ENCODE measurements at places on chromosomes 7 and 10.

DNA sequence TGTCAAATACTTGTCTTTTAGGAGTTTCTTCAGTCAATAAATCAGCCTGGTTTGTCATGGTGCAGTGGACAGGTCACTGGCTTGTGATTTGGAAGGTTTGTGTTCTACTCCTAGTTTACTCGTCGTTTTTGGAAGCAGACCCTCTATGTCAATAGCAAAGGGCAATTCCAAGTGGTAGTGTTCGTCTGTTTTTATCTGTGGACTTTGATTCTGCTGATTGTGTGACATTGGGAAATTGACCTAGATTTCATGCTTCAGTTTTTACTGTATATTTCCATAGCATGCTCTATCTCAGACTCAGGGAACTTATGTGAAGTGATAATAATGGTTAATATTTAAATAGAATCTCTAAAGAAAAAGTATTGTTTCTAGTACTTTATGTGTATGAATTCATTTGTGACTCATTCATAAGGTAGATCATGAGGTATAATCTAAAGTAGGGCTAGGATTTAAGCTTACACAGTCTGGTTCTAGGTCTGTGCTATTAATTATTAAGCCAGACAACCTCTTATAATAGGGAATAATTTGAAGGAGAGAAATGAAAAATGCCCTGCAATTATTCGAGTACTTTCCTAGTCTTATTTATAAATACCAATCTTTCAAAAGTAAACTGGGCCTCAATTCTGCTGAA lies 198.1 kb downstream of the REEP3 start:
- no peak for DNase-seq

- no peak for DNase-seq
These were observed 24.6 kb upstream of the MKLN1 start for GRCh38 chr7:131302876-131303707.

DNA sequence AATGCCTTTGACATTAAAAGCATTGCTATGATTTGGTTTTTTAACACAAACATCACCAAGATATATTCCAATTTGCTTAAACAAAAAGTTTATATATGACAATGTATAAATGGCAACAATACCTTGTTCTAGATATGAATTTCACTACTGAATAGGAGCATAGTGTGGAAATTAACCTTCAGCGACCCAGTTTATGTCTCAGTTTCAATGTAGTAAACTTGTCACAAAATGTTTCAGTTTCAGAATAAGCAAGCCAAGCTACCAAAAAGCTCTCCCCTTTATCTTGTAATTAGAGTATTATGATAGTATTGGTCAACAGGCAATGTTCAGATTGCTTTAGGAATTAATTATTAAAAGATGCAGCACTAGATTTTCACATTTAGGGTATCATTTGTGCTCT lies 99.6 kb upstream of the PCDH15 start:
- DNase-seq: no peak

DNA sequence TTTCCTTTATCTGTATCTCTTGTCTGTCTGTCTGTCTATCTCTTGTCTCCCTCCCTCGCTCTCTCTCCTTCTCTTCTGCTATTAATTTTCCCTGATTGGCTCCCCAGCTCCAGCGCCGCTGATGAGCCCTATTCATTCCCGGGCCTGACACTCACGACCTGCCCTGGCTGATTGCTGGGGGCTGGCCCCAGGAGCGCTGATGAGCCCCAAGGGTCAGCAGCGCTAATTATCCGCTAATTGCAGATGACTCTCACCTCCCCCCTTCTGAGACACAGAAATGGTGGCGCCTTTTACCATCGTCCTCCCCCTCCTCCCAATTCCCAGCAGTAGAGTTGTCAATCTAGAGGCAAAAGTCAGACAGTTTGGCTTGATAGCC lies 1.3 kb upstream of the GBX1 start:
- DNase-seq: no peak

DNA sequence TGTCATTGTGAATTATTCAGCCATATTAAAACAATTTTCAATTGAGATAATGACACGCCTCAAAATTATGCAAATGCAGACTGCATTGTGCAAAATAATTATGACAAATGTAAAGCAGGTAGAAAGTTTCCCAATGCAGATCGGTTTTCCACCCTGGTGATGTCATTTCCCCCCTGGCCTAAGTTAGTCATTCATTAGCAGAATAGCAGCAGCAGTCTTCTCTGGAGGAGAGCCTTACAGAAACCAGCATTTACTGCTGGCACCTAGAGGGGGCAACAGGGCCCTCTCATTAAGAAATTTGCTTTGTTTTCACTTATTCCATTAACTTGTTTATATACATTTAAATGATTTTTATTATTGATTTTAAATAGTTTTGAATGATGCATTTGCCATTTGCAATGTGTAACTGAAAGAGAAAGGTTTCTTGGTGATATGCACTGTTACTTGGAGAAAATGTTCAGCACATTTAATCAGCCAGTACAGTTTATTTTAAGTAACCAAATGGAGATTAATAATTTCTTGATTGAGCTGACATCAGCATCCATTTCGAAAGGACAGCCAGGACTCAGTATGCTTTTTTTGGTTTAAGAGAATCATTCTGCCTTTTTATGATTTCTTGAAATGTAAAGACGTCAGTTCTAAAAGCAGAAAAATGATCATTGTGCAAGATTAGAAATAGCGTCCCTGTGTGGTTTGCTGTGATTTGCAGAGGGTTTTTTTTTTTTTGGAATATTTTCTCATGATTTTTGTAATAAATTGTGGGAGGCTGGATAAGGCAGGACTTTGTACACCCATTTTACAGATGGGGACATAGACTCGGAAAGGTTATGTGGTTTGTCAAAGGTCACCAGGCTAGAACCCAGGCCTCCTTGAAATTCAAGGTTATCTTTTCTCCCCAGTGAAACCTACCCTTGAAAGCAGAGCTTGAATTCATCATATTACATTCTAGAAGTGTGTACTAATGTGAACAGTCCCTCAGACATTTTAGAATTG lies 3.5 kb downstream of the ARID5B start:
- DNase-seq: no peak

GRCh38 chr10:110405380-110405779 lies 92.3 kb upstream of the DUSP5 start:
- no peak for DNase-seq

- no peak for DNase-seq
These were observed 22.6 kb downstream of the GALNT11 start for GRCh38 chr7:152048051-152048450.

DNA sequence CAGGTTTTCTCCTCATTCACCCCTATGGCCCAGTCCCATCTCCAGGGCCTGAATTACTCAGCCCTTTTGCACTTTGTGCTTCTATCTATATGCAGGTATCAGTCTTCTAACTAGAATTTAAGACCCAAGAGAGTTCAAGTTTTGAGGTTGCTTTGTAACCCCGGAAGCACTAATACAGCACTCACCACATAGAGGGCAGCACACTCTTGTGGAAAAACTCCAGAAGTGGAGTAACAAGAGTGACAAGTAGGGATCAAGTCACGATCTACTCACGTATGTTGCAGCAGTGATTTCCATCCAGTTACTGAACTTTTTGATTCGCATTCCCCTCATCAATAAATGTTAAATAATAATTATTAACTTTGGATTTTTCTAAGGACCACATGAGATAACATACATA lies 151.0 kb downstream of the CHCHD3 start:
- no peak for DNase-seq

DNA sequence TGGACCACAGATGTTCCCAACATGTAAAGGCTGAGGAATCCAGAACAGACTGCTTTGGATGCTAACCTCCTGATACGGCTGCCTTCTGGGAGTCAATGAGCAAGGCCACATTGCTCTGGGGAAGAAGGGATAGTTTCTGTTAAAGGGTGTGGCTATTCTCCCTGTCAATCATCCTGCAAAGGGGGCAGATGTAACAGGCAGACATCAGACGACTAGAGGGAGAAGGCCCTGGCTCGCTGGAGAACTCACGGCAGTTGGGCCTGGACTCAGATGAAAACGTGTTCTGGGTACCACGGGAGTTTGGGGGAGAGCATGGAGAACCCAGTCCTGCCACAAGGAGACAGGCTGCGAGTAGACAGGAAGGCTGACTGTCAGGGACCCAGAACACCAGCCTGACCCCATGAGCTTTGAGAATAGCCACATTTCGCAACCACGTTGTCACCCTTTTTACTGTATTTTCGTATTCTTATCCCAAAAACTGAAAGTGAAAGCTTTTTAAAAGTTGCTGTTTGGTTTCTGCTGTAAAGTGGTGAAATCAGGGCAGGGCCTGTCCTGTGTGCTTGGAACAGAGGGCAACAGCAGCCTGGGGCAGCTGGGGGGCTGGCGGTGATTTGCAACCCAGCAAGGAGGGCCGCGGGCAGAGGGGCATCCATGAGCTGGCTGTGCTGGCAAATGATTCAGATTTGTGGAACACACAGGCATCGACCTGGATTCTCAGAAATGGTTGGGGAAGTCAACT lies 95.3 kb downstream of the MYOF start:
- DNase-seq: no peak

- DNase-seq: no peak
These were observed 68.4 kb upstream of the RAPGEF5 start for GRCh38 chr7:22425361-22425760.

DNA sequence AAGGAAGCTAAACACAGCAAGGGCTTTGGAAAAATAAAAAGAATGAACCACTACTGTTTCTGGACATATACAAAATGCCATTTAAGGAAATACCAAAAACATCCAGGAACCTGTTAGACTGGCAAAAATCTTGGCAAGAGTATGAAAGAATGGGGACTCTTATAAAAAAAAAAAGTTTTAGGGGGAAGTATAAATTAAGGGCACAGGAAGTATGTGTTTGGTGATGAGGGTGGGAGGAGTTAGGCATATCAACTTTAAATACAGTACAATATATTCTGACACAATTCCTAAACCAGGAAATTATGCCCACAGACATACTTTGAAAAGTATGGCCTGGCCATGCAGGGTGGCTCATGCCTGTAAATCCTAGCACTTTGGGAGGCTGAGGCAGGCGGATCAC lies 74.2 kb downstream of the WAPL start:
- DNase-seq: no peak

GRCh38 chr7:107527196-107527595 lies 36.5 kb downstream of the COG5 start:
- DNase-seq: no peak
